H9 (cell line): ENCODE measurements at places on chromosomes 16 and 17. TPM values are rescaled to one million over a fixed set of nuclear protein-coding genes. Genes with fewer than 3 reads are reported as not detected.

GRCh38 chr16:60091071-60091470 lies 1357.0 kb upstream of the GOT2 start:
- no peaks in the 10 kb centered on the region for H3K27me3 ChIP-seq
- no peak overlapping the region for H3K27ac ChIP-seq
- no peak overlapping the region for H3K4me3 ChIP-seq
- peaks cover 11% of the 10 kb centered on the region for H3K36me3 ChIP-seq

The ACSM2A gene
- not detected in 2 replicates for total RNA-seq

- H3K36me3 ChIP-seq, result no peaks in the 10 kb centered on the region
- DNase-seq, result no peak
- H3K27me3 ChIP-seq, result no peaks in the 10 kb centered on the region; the same call in 1 of the 2 replicates
- H3K4me3 ChIP-seq, result no peak overlapping the region
Measured at GRCh38 chr16:85940214-85940613, 41.3 kb downstream of the IRF8 start.

The RNF222 gene
- total RNA-seq, result 0.07 and 0.09 TPM in 2 replicates

- peak; percentile 74 for DNase-seq
- H3K4me3 ChIP-seq, result no peak overlapping the region
- H3K27me3 ChIP-seq, result no peaks in the 10 kb centered on the region
- no peaks in the 10 kb centered on the region for H3K36me3 ChIP-seq
- H3K27ac ChIP-seq, result no peak overlapping the region
- peaks cover 11% of the 10 kb centered on the region; the same call in 1 of the 2 replicates for H3K4me1 ChIP-seq
Measured at GRCh38 chr17:32287804-32288511, 22.3 kb downstream of the RHBDL3 start.

The KLHL10 gene
- total RNA-seq, result 0.22 and 0.46 TPM in 2 replicates

The C16orf82 gene
- not detected in 2 replicates for total RNA-seq

The RBBP6 gene
- total RNA-seq, result 52.3 and 54.8 TPM in 2 replicates

The PYY gene
- 1.7 and 2.0 TPM in 2 replicates for total RNA-seq

The TAC4 gene
- not detected in 2 replicates for total RNA-seq

DNA sequence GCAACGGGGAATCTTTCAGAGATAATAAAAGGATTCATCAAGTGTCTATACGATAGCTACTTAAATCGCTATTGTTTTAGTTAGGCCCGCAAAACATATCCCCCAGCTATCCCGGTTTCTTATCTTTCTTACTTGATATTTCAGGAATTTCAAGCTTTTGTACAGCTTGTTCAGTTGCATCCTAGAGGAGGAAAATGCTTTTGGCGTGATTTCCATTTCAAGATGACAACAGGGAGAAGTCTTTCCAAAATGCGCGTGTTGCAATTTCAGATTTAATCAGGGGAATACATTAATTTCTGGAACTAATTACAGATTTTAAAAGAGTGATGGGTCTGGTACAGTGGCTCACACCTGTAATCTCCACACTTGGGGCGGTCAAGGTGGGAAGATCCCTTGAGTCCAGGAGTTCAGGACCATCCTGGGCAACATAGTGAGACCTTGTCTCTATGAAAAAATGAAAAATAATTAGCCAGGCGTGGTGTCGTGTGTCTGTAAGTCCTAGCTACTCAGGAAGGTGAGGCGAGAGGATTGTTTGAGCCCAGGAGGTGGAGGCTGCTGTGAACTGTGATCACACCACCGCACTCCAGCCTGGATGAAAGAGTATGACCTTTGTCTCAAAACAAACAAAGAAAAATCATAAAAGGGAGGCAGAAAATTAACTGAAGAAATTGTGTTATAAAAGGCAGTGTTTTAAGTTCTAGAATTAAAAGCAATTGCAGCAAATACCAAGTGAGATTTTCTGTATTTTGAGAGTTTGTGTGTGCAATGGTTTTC lies 546.1 kb downstream of the MAF start:
- no peak for DNase-seq
- H3K4me3 ChIP-seq, result no peak overlapping the region; the same call in 1 of the 2 replicates
- H3K27ac ChIP-seq, result no peak overlapping the region
- peaks cover 3% of the 10 kb centered on the region for H3K36me3 ChIP-seq
- H3K4me1 ChIP-seq, result peaks cover 3% of the 10 kb centered on the region; the same call in 1 of the 2 replicates

GRCh38 chr16:25580041-25580440 lies 111.7 kb upstream of the HS3ST4 start:
- no peak overlapping the region for H3K27ac ChIP-seq
- no peaks in the 10 kb centered on the region for H3K4me1 ChIP-seq
- peaks cover 12% of the 10 kb centered on the region for H3K36me3 ChIP-seq
- H3K27me3 ChIP-seq, result no peaks in the 10 kb centered on the region
- H3K4me3 ChIP-seq, result no peak overlapping the region
- DNase-seq, result peak; percentile 51

The TRPV3 gene
- total RNA-seq, result 0.63 and 1.2 TPM in 2 replicates

DNA sequence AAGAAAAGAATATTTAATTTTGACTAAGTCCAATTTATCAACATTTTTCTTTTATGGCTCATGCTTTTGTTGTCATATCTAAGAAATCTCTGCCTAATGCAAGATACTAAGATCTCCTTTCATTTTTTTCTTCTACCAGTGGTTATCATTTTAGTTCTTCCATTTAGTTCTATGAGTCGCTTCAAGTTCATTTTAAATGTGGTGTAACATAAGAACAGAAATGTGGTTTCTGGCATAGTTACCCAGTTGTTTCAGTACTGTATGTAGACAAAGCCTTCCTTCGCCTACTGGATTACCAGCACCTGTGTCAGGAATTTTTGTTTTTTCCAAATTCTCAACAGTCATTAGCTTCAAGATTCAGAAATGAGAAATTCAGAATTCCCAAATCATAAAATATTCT lies 175.7 kb downstream of the PARN start:
- no peaks in the 10 kb centered on the region for H3K36me3 ChIP-seq
- H3K27me3 ChIP-seq, result no peaks in the 10 kb centered on the region
- no peaks in the 10 kb centered on the region; the same call in 1 of the 2 replicates for H3K4me1 ChIP-seq
- DNase-seq, result no peak
- H3K27ac ChIP-seq, result no peak overlapping the region

DNA sequence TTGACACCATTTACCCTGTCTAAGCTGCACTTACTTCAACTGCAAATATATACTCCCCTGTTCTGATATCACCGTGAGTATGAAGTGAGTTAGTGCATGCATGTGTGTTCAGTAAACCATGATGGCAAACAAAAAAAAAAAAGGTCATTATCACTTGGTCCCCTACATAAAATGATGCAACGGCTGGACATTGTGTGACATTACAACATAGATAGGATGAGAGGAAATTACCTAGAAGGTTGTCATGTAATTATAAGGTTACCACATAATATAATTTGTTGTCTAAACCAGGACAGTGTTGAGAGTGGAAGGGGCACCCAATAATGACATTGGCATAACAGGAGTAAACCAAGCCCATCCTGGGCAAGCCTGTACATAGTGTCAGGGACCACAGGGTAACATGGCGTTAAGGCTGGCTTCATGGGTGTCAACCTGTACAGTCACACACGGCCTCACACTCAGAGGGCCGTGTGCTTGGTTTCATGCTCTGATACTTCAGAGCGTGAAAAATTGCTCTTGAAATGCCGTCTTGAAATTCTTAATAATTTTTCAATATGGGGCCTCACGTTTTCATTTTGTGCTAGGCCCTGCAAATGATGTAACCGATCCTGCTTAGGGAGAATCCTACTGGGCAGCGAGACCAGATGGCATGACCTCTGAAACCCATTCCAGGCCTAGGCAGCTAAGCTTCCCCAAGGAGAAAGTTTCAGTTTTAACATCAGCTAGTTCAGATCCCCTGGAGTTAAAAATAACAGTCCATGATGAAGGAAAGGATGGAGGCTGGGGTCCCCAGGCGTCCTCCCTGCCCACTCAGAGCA lies 106.1 kb downstream of the AXIN2 start:
- H3K4me3 ChIP-seq, result no peak overlapping the region
- no peak for DNase-seq
- no peaks in the 10 kb centered on the region; the same call in 1 of the 2 replicates for H3K27me3 ChIP-seq
- H3K4me1 ChIP-seq, result peaks cover 15% of the 10 kb centered on the region; the same call in 1 of the 2 replicates

DNA sequence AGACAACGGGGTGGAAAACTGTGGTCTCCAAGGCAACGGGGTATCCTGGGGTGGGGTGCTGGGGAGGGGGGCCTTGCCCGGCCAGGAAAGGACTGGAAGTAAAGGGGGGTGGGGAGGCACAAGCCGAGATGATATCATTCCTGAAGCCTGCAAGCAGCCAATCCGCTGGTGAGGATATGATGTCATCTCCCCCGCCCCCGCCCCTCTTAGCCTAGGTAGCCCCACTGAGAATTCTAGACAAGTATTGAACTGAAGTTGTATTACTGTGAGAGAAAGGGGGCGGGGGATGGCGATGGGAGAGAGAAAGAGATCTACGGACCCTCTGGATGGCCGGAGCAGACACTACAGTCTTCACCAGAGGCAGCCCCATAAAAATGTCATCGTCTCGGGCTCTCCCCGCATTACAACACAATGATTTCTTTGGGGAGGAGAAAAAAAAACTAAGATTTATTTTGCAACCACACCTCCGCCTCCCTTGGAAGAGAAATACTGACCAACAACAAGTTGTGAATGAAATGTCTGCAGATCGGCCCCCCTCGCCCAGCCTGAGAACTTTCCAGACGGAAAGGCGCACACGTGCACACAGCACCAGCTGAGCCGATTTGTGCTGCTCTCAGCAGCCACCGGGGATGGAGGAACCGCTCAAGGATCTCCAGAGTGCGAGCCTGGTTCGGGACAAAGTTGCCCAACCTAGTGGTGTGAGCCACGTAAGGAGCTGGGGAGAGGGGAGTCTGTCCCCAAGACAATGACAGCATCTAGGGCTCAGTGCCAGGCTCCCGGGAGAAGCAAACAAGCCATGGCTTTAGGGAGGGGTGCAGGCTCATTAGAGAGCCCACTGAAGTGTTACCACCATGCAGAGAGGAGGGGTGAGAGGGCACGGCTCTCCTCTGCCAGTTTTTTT lies 222.1 kb downstream of the SOX9 start:
- no peak overlapping the region for H3K27ac ChIP-seq
- no peak overlapping the region for H3K4me3 ChIP-seq
- H3K27me3 ChIP-seq, result no peaks in the 10 kb centered on the region
- peaks cover 2% of the 10 kb centered on the region; the same call in 1 of the 2 replicates for H3K4me1 ChIP-seq
- no peaks in the 10 kb centered on the region for H3K36me3 ChIP-seq
- DNase-seq, result no peak

The PTGES3L gene
- 4.0 and 4.2 TPM in 2 replicates for total RNA-seq

DNA sequence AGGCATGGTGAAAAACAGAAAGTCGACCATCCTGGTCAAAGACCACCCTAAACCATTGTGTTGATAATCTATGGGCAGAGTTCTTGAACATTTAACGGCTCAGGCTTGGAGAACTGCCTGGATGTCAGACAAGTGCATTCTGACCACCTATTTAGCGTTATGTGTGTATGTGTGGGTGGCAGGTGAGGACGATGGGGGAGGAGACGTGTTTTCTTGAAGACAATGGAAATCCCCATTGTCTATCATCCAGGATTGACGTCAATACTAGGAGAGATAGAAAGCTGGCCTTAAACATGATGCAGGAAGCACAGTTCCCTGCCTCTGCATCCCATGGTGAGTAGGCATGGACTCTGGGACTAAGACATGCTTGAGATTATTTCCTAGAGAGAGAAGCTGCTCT lies 157.4 kb upstream of the MAF start:
- no peaks in the 10 kb centered on the region for H3K27me3 ChIP-seq
- no peak overlapping the region for H3K27ac ChIP-seq
- no peaks in the 10 kb centered on the region for H3K4me1 ChIP-seq
- H3K4me3 ChIP-seq, result no peak overlapping the region

- H3K27ac ChIP-seq, result no peak overlapping the region
- H3K4me3 ChIP-seq, result no peak overlapping the region; the same call in 2 of the 3 replicates
- no peaks in the 10 kb centered on the region for H3K27me3 ChIP-seq
- no peak for DNase-seq
- peaks cover 45% of the 10 kb centered on the region; the same call in 2 of the 3 replicates for H3K36me3 ChIP-seq
Measured at GRCh38 chr16:69741519-69741918, 13.2 kb downstream of the NOB1 start.

The KRT35 gene
- not detected in 2 replicates for total RNA-seq

DNA sequence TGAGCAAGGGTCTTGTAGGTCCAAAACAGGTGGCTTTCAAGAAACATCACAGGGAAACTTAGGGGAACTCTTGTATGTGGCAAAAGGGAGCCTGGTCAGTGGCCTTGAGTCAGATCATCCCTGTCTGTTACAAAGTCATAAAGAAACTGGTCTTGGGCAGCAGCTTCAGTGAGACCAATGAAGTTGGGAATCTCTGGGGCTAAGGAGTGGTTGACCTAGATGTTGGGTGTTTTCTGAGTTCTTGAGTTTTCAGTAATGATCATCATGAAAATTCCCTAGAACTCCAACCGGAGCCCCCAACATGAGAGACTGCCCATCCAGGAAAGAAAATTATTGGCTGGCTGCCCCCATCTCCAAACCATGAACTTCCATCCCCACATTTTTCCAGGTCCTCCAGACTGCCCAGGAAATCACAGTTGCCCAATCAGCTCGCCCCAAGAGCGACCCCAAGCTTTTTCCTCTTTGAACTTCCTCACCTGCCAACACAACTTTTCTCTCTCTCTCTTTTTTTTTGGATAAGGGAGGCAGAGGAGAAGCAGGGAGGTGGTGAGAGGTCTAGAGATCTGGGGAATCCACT lies 3.9 kb downstream of the CCR7 start:
- H3K4me3 ChIP-seq, result no peak overlapping the region
- H3K27me3 ChIP-seq, result no peaks in the 10 kb centered on the region

- no peak overlapping the region for H3K4me3 ChIP-seq
- H3K27me3 ChIP-seq, result no peaks in the 10 kb centered on the region
- H3K4me1 ChIP-seq, result no peaks in the 10 kb centered on the region; the same call in 1 of the 2 replicates
- peak; percentile 81 for DNase-seq
- H3K36me3 ChIP-seq, result peaks cover 8% of the 10 kb centered on the region
- no peak overlapping the region for H3K27ac ChIP-seq
Measured at GRCh38 chr16:70694088-70694867, 8.4 kb upstream of the MTSS2 start.

DNA sequence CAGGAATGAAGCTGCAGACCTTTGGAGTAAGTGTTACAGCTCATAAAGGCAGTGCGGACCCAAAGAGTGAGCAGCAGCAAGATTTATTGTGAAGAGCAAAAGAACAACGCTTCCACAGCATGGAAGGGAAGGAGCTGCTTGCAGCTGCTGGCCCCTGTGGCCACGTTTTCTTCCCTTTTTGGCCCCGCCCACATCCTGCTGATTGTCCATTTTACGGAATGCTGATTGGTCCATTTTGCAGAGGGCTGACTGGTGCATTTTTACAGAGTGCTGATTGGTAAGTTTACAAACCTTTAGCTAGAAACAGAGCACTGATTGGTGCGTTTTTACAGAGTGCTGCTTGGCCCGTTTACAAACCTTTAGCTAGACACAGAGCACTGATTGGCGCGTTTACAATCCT lies 841.5 kb downstream of the CDH11 start:
- H3K4me3 ChIP-seq, result no peak overlapping the region
- H3K4me1 ChIP-seq, result no peaks in the 10 kb centered on the region
- H3K36me3 ChIP-seq, result no peaks in the 10 kb centered on the region
- H3K27me3 ChIP-seq, result no peaks in the 10 kb centered on the region
- H3K27ac ChIP-seq, result no peak overlapping the region

GRCh38 chr17:65953316-65954147 lies 238.4 kb downstream of the CEP112 start:
- H3K4me3 ChIP-seq, result no peak overlapping the region
- no peak overlapping the region for H3K27ac ChIP-seq
- peaks cover 3% of the 10 kb centered on the region; the same call in 1 of the 2 replicates for H3K4me1 ChIP-seq
- no peaks in the 10 kb centered on the region for H3K27me3 ChIP-seq
- H3K36me3 ChIP-seq, result no peaks in the 10 kb centered on the region; the same call in 2 of the 3 replicates

The ALDH3A2 gene
- total RNA-seq, result 94.2 and 100 TPM in 2 replicates

The MYH3 gene
- total RNA-seq, result 1.9 and 2.9 TPM in 2 replicates

The EVI2B gene
- not detected in 2 replicates for total RNA-seq
